Articular chondrocyte of knee joint (primary cell): ENCODE measurements at places on chromosomes 13 and 19. TPM values are rescaled to one million over a fixed set of nuclear protein-coding genes. Genes with fewer than 3 reads are reported as not detected.

The PGLYRP1 gene
- not detected in 2 replicates for total RNA-seq

The CUL4A gene
- 112 and 114 TPM in 2 replicates for total RNA-seq

The CLIP3 gene
- total RNA-seq, result 8.2 and 11.5 TPM in 2 replicates

The GDF15 gene
- 31.0 and 32.9 TPM in 2 replicates for total RNA-seq

The LMTK3 gene
- total RNA-seq, result under 0.01 and 0.11 TPM in 2 replicates

The ZNF536 gene
- not detected in 2 replicates for total RNA-seq

The PLK5 gene
- not detected in 2 replicates for total RNA-seq

The GAS6 gene
- total RNA-seq, result 211 and 262 TPM in 2 replicates

The CASP14 gene
- not detected in 2 replicates for total RNA-seq

The CBARP gene
- total RNA-seq, result 2.0 and 3.6 TPM in 2 replicates

The CBLC gene
- total RNA-seq, result not detected in 2 replicates

The SIRT2 gene
- total RNA-seq, result 41.7 and 49.8 TPM in 2 replicates

The STOML3 gene
- not detected in 2 replicates for total RNA-seq

The MAN2B1 gene
- total RNA-seq, result 35.5 and 40.5 TPM in 2 replicates

The DIRAS1 gene
- total RNA-seq, result 12.4 and 13.6 TPM in 2 replicates

The C13orf42 gene
- total RNA-seq, result not detected in 2 replicates

The VSTM1 gene
- total RNA-seq, result not detected in 2 replicates

The C19orf12 gene
- 32.1 and 34.0 TPM in 2 replicates for total RNA-seq

The MEIOSIN gene
- total RNA-seq, result not detected in 2 replicates

The CYP2F1 gene
- not detected in 2 replicates for total RNA-seq

The MYBPC2 gene
- total RNA-seq, result not detected in 2 replicates

The MIPEP gene
- total RNA-seq, result 18.9 and 21.0 TPM in 2 replicates

The ZNF546 gene
- total RNA-seq, result 8.5 and 9.8 TPM in 2 replicates

The KBTBD7 gene
- 6.3 and 9.1 TPM in 2 replicates for total RNA-seq

The FAM174C gene
- 16.3 and 17.4 TPM in 2 replicates for total RNA-seq

The GPR4 gene
- under 0.01 TPM in 1 of 2 replicates, not detected in the other for total RNA-seq

The MATK gene
- 0.39 and 0.65 TPM in 2 replicates for total RNA-seq

The MCEMP1 gene
- not detected in 2 replicates for total RNA-seq

The IGSF23 gene
- total RNA-seq, result 0.26 and 0.86 TPM in 2 replicates
